ENCODE measurements at places on chromosomes 6 and 20.

DNA sequence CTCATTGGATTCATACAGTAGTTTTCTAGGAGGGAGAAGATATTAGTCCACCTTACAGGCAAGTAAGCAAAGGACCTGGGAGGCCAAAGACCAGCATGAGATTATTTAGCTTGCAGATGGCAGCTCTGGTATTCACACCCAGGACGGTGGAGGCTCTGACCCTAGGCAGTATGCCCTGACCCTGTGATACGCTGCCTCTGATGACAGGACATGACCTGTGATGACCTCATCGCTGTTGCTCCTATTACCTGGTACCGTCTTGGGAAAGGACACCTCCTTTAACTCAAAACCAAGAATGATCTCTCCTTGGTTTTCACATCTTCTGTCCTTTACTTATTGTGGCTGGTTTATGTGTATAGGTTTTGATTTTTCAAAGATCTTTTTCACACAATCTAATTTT lies 298.6 kb downstream of the CLIC5 start:
- DNase-seq, result no peak

GRCh38 chr6:56242346-56242745 lies 5.0 kb downstream of the COL21A1 start:
- no peak for DNase-seq

DNA sequence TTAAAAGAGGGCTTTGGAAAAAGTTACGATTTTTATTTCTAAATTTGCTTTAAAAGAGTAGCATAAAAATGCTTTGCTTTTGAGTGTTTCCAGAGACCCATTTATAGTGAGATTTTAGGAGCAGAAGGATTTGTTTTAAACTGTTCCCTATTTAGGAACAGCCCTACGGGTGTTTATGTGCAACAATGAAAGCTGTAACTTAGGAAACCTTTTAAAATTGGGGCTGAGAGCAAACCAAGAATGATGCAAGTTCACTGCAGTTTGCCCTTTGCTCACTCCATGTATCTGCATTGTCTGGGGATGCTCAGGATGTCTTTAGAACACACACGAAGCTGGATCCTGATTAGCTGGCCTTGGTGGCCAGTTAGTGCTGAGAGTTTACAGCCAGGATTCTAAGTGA lies 40.9 kb downstream of the GHRH start:
- peak; percentile 45 for DNase-seq

- no peak for DNase-seq
Measured at GRCh38 chr6:33860706-33861474, 57.1 kb upstream of the MLN start.

GRCh38 chr6:88867841-88868731 lies 95.3 kb downstream of the RNGTT start:
- DNase-seq, result no peak

- no peak for DNase-seq
Measured at GRCh38 chr20:47232518-47232917, 124.0 kb downstream of the ZMYND8 start.

DNA sequence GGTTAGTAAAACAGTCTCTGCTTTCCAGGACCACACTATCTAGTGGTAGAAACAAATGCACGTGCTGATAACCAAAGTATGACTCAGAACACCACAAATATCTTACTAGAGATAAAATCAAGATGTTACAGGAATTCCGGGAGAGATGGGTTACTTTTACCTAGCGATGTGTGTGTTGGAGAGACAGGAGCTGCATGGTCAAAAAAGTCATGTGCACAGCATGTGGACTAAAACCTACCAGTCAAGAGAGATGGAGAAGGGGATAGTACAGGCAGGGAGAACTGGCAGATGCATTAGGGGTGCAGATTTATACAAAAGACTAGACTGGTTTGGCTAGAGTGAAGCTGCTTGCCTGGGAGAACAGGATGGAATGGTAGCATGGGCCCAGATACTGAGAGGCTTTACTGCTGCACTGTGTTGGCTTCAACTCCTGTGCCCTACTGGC lies 75.3 kb upstream of the MRAP2 start:
- DNase-seq, result no peak

DNA sequence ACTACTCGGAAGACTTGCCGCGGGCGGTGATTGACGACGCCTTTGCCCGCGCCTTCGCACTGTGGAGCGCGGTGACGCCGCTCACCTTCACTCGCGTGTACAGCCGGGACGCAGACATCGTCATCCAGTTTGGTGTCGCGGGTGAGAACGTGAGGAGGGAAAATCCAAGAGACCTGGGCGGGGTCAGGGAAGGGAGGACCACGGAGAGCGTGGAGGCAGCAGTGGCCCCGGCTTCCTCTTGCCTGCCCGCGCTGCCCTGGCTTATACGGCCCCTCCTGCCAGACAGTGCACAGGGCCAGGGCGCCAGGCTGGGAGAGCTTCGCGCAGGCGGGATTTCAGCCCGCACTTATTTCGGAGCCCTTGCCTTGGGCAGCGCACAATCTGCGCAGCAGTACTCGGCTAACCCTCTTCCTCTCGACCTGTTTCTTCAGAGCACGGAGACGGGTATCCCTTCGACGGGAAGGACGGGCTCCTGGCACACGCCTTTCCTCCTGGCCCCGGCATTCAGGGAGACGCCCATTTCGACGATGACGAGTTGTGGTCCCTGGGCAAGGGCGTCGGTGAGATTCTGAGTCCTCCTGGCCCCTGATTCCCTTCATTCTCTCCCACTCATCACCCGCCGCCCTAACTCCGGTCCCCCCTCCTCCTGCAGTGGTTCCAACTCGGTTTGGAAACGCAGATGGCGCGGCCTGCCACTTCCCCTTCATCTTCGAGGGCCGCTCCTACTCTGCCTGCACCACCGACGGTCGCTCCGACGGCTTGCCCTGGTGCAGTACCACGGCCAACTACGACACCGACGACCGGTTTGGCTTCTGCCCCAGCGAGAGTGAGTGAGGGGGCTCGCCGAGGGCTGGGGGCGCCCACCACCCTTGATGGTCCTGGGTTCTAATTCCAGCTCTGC lies 2.0 kb downstream of the MMP9 start:
- DNase-seq, result no peak
